ENCODE measurements at places on chromosomes 2 and 18. TPM values are rescaled to one million over a fixed set of nuclear protein-coding genes. Genes with fewer than 3 reads are reported as not detected.

GRCh38 chr2:235606004-235606715 is 112.3 kb downstream of the AGAP1 start:
- H3K27ac ChIP-seq, result peak overlapping the region; percentile 38
- no peak for DNase-seq
- H3K36me3 ChIP-seq, result no peaks in the 10 kb centered on the region
- no peak overlapping the region for H3K4me3 ChIP-seq

- H3K27me3 ChIP-seq, result no peaks in the 10 kb centered on the region
- no peak overlapping the region for H3K4me3 ChIP-seq
- H3K36me3 ChIP-seq, result no peaks in the 10 kb centered on the region
Measured at GRCh38 chr18:79941473-79942119, 9.9 kb downstream of the SLC66A2 start.

DNA sequence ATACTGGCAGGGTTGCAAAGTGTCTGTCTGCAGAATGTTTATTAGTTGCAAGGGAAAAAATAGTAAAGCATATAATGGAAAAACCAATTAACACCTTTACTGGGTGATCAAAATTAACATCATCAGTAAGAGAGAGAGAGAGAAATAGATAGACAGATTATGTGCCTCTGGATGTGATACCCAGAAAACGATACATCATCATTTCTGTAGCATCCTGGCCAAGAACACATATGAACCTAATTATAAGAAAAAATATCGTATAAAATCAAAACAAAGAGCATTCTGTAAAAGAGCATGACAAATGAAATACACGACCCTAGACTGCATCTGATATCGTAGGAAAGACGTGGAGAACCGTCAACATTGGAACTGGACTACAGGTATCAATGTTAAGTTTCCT is 64.6 kb downstream of the SMC6 start:
- H3K27me3 ChIP-seq, result no peaks in the 10 kb centered on the region
- no peaks in the 10 kb centered on the region for H3K36me3 ChIP-seq
- no peak overlapping the region for H3K27ac ChIP-seq
- DNase-seq, result no peak
- no peaks in the 10 kb centered on the region for H3K4me1 ChIP-seq

DNA sequence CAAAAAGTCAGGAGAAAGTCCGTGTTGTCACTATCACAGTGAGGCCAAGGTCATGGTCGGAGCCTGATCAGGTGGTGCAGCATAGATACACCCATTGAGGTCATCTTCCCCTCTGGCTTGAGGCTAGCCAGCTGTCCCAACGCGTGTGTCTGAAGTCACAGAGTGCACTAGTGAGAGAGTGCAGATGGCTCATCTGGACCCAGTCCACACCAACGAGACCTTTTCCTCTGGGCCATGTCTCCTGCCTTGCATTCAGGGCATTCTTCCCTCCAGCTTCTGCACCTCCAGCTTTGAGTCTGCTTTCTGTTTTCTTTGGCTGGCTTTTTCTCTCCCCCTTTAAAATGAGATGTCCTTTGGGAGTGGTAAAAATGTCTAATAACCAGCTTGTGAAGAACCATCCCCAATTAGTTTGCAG is 146.9 kb downstream of the TDRD15 start:
- no peak overlapping the region for H3K27ac ChIP-seq
- no peaks in the 10 kb centered on the region for H3K36me3 ChIP-seq
- H3K4me3 ChIP-seq, result no peak overlapping the region
- DNase-seq, result no peak

The PRSS56 gene
- not detected for total RNA-seq

DNA sequence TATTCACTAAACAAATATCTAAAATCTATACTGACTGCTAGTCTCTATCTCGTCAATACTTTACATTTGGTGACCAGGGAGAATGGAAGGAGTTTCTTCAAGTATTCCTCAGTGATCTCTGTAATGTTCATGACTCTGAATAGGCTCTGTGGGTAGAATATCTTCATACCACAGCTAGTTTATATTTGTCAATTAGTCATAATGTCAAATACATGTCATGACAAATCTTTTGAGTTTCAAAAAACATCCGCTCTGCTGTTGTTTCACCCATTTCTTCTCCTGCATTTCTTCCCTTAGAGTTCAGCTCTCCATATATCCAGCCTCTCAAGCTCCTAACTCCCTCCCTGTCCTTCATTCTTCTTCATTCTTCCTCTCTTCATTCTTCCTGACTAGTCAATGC is 206.5 kb upstream of the FANCL start:
- DNase-seq, result no peak
- no peak overlapping the region for H3K27ac ChIP-seq
- no peaks in the 10 kb centered on the region for H3K27me3 ChIP-seq
- no peak overlapping the region for H3K4me3 ChIP-seq
- no peaks in the 10 kb centered on the region for H3K36me3 ChIP-seq
